ENCODE measurements at places on chromosomes 1 and 21.

DNA sequence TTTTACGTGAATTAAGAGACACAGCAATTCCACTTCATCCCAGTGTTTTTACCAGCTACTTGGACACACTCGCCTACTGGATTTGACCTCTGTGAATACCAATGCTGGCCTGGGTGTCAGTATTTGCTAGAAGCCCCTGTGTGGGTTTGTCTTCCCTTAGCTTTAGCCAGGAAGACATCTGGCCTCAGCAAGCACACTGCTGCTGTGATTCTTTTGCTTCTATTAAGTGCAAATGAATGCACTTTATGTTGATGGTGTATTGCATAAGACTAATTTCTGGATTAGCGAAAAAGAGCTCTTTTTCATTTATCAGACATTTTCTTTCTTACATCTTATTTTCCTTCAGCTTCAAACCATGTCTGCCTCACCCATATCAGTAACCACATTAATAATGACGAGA is 140.0 kb downstream of the CHRM3 start:
- no peak for DNase-seq

DNA sequence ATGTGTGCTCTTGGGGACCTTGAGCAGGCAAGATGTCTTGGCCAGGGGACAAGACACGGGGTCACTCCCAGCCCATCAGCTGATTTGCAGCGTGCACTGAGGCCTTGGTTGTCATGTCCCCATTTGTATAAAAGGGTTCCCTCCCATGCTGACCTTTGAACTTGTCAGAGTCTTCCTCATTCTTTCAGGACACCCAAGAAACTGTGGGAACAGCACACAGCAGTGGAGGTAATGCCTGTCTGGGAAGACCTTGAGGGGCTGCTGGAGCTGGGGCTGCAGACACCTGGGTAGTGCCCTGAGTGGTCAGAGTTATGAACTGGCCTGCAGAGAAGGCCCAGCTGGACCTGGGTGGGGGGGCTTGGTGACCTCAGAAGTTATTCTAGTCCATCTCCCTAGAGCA is 46.4 kb downstream of the FAAH start:
- DNase-seq = no peak

GRCh38 chr1:235423214-235423652 is 56.0 kb downstream of the TBCE start:
- no peak for DNase-seq

DNA sequence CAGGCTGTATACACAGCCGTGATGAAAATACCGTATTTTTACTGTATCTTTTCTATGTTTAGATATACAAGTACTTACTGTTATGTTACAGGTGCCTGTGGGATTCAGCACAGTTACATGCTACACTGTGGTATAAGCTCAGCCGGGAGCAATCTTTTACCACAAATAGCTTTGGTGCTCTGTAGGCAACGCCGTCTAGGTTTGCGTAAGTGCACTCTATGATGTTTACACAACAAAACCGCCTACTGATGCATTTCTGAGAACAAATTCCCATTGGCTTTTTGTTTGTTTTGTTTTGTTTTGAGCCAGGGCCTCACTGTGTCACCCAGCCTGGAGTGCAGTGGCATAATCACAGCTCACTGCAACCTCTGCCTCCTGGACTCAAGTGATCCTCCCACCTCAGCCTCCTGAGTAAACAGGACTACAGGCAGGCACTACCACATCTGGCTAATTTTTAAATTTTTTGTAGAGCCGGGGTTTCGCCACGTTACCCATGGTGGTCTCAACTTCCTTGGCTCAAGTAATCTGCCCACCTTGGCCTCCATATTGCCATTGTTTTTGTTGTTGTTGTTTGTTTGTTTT is 81.0 kb downstream of the SCCPDH start:
- DNase-seq = no peak

DNA sequence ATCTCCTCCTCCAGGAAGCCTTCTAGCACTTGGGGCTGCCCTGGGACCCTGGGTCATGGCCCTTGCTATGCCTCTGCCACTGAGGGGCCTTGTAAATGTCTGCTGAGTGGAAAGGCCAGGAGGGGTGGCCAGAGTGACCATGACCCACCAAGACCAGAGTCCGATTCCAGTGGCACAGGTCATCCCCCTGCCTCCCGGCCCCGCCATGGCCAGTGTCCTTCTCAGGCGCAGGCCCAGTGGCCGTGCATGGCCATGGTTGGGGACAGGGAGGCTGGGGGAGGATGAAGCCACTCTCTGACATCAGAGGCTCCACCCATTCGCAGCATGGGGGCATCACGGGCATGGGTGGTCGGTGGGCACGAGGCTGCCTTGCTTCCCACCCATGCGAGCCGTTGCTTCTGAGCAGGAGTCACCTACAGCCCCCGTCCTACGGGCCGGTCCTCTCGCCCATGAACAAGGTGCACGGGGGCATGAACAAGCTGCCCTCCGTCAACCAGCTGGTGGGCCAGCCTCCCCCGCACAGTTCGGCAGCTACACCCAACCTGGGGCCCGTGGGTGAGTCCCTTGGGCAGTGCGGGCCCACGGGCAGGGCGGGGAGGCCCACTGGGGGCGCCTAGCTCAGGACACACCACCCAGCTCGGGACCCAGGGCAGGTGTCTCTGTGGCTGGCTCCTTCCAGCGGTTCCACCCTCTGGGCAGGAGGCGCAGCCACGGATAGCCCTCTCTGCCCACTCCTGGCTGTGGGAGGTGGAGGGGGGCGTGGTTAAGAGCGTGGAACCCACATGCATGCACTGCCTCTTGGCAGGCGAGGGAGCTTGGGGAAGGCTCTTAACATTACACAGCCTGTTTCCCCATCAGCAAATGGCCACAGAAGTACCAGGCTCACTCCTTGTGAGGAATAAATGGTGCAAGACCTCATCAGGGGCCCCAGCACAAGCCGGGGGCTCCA is 22.4 kb upstream of the CCDC27 start:
- no peak for DNase-seq

GRCh38 chr1:171867236-171867635 is 25.9 kb downstream of the DNM3 start:
- DNase-seq = no peak

- DNase-seq = no peak
These were observed 1.0 kb downstream of the ZNF687 start for GRCh38 chr1:151282883-151283725.

- no peak for DNase-seq
These were observed 109.7 kb downstream of the TSEN15 start for GRCh38 chr1:184161071-184161698.

Measured in stimulated activated CD8-positive, alpha-beta memory T cell treated with anti-CD3 and anti-CD28 coated beads, Interleukin-15, amount 100 ng/mL, for 24 hours (primary cell).